Left ventricle myocardium inferior (tissue), 1 donor: ENCODE measurements at places on chromosomes 13 and 19.

DNA sequence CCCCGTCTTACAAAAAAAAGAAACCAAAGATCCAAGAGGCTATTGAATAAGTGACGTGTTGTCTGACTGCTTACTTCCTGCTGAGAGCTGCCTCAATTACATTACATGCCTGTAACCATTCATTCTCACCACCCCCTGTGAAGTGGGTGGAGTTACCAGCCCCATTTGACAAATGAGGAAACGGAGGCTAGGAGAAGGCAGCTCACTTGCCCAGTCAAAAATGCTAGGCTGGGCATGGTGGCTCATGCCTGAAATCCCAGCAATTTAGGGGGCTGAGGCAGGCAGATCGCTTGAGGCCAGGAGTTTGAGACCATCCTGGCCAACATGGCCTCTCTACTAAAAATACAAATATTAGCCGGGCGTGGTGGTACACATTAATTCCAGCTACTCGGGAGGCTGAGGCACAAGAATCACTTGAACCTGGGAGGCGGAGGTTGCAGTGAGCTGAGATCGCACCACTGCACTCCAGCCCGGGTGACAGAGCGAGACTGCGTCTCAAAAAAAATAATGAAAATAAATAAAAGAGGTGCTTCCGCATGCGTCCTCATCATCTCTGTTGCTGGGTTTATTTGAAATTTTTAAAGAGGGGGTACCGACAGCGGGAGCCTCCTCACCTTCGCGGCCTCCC lies 499 bp downstream of the LSM7 start:
- no peak for DNase-seq

DNA sequence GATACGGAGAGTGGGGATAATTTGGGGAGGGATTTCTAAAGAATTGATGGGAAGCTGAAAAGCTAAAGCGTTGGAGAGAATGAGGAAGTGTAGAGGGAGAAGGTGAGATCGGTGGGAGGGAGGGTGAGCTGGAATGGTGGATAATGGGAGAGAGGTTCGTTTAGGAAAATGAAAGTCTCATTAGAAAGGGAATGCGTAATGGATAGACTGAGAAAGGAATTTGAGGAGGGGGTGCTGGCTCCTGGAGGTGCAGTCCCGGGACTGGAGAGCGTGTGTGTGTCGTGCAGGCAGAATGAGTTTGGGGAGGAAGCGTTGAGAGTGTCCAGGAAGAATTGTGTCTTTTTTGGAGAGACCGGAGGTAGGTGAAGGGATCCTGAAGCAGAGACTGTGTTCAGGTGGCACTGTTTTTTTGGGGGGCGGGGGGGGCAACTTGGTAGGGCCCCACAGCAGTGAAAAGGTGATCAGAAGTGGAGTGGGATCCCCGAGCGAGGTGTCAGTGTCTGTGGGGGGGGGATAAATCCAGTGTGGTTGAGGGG lies 1.4 kb downstream of the ACTN4 start:
- no peak for DNase-seq

- peak; percentile 76 for DNase-seq
Measured at GRCh38 chr19:2129486-2129885, 21.9 kb downstream of the AP3D1 start.

DNA sequence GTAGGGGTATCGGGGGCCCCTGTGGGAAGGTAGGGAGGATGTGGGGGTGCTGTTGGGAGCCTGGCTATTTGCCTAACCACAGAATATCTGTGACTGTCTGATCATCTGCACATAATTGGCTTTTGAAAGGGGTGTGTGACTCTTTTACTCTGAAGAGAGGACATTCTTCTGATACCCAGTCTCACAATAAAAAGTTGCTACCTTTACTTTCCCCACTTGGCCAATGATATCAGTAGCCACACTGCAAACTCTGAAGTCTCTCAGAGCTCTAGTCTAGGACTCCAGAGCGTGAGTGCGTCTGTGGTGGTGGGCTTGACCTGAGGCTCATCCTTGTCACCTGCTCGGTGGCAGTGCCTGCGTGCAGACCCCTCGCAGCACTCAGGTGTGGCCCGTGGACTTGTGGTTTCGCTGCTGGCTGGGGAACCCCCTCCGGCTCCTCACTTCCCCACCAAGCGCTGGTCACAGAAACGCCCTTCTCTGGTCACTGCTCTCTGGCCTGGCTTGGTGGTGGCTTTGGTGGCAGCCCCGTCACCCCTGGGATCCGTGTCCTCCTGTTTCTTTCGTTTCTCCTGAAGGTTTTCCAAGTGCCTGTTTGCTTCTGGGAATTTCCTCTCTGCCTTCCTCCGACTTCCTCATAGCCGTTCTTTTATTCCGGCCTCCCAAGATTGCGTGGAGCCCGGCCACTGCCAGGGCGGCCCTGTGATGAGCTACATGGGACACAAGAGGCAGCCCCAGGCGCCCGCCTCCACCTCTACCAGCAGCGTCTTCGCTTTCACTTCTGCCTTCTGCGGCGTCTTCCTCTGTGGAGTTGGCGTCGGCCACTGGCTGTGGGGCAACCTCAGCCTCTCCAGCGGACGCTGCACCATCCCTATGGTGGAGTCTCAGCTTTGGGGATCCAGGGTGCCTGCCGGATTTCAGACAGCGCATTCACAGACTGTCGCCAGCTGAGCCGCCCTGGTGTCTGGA lies 78.0 kb downstream of the ATP11A start:
- DNase-seq: peak; percentile 51

DNA sequence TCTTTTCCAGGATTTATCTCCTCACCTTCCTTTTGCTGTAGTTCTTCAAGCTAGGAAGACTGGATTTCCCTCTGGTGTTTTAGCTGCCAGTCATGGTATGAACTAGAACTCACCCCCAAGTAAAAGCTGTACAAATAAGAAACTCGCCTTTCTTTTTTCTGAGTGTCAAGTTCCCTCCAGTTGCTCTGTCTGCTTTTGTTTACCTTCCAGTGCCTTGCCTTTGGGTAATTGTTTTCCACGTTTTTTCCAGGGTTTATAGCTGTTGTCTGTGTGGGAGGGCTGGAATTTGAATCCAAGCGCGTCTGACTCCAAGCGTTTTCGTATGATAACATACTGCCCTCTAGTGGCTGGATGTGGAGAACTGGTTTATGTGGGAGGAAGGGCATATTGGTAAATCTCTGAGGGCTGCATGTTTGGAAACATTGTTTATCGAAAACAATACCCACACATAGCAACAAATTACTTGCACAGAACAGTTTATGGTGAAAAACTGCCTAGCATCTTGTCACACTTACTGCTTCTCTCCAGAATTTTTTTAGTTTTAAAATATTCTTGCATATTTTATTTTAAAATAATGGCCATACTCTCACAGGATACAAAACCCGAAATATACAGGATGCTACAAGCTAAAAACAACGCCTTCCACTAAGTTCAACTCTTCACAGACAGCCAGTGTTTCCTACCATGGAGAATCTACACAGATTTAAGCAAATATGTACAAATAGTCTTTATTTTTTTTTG lies 19.2 kb downstream of the RCN3 start:
- no peak for DNase-seq

GRCh38 chr13:92739306-92739818 lies 487.2 kb upstream of the GPC6 start:
- no peak for DNase-seq

DNA sequence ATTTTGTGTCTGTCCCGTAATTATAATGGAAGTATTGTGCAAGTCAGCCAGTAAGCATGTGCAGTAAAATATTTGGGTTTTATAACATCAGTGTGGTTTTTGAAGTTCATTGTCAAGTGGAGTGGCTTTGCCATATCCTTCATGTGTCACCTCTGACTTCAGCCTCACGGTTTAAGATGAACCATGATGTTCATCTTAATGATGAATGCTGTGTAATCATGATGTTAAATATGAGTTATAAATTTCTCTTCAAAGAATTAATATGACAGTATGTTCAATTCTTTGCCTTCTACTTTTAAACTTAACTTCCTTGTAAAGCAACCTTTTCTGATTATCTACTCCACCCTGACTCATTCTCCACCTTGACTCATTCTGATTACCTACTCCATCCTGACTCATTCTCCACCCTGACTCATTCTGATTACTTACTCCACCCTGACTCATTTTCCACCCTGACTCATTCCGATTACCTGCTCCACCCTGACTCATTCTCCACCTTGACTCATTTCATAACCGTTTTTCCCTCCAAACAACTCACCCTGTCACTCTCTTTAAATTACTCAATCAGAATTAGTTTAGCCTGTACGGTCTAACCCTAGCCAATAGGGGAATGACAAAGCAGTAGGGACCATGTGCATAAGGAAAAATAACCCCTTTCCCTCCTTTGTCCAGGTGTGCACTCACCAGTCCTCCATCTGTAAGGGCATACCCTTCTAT lies 50.3 kb upstream of the ANKRD10 start:
- no peak for DNase-seq

DNA sequence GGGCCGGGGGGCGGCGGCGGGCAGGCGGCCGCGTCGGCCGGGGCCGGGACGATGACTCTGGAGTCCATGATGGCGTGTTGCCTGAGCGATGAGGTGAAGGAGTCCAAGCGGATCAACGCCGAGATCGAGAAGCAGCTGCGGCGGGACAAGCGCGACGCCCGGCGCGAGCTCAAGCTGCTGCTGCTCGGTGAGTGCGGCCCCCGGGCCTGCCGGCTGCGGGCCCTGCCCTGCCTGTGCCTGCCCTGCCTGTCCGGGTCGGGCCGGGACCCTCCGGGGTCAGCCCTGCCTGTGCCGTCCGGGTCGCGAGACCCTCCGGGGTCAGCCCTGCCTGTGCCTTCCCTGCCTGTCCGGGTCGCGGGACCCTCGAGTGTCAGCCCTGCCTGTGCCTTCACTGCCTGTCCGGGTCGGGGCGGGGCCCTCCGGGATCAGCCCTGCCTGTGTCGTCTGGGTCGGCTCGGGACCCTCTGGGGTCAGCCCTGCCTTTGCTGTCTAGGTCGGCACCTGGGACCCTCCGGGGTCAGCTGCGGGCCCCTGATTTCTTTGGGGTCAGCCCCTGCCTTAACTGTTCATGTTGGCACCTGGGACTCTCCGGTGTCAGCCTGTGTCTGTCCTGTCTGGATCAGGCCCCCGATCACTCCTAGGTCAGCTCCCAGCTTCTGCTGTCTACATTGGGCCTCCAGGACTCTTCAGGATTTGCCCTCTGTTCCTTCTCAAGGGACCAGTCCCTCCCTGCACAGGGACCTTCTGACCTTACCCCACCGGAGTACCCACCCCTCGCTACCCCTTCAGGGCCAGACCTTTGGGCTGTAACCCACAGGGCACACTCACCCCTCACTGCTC lies 659 bp downstream of the GNA11 start:
- no peak for DNase-seq

DNA sequence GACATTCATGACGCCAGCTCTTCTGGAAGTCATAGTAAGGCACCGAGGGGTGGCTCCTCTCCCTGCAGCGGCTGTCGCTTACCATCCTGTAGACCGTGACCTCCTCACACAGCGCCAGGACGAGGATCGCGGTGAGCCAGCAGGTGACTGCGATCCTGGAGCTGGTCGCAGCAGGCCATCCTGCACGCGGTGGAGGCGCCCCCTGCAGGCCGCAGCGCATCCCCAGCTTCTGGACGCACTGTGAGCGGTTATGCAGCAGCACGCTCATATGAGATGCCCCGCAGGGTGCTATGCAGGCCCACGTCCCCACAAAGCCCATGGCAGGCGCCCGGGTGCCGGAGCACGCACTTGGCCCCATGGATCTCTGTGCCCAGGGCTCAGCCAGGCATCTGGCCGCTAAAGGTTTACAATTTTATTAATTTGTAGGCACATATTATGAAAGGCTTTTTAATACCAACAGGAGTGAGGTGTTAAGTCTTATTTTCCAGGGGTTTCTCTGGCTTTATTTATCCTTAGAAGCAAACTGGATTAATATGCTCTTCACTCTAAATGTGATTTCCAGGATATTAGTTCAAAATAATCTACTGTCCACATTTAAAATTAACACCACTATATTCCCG lies 35.6 kb upstream of the PSPC1 start:
- DNase-seq: peak; percentile 32

DNA sequence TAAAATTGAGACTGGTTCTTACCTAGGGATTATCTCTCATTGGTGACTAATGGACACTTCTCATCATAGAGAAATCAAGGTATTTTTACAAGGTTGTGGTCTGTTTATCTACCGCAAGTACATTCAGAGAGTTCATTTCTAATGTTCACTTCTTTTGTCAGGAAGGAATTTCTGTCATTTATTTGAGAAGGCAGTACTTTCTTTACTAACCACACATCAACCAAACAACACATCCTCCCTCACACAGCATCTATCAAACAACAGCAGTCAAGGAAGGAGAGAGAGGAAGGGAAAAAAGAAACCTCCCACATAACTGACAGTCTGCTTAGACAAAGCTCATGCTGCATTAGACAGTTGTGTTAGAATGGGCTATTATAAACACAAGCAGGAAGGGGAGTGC lies 182.3 kb upstream of the KLF12 start:
- DNase-seq: no peak

GRCh38 chr19:27746691-27747380 lies 1466.1 kb downstream of the UQCRFS1 start:
- DNase-seq: peak; percentile 46

DNA sequence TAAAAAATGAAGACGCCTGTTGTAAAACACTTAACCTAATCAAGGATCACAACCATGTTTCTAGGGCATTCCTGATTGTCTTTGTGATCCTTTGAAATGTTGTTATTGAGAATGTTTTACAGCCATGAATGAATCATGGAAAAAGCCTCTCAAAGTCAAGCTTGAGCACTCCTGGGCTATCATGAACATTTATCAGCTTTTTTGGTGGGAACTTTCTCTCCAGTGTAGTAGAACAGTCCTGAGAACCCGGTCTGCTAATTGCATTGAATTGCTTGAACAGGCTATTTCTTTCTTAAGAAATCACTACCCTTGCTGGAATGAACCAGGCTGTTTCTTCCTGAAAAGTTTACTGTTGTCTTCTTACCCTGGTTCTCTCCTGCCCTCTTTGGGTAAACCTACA lies 516.5 kb downstream of the FGF9 start:
- no peak for DNase-seq

- DNase-seq: no peak
Measured at GRCh38 chr13:83168590-83168989, 713.7 kb downstream of the SLITRK1 start.

- no peak for DNase-seq
Measured at GRCh38 chr13:98493042-98493712, 83.7 kb downstream of the STK24 start.

DNA sequence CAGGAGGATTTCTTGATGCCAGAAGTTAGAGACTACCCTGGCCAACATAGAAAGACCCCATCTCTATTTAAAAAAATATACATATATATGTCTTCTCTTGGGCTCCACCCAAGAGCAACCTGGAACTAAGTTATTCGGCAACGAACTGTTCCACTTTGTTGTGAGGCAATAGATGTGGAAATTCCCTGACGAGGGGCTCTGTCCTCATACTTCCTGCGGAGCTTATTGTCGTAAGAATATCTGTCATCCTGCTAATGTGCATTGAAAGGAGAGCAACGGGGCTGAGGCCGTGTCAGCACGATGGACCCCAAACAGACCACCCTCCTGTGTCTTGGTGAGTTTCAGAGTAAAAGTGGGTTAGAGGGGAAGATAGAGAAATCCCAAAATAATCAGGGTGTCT lies at the start of gene FCAR:
Gene FCAR, plus strand, starts transcription at position 246 of the 400 bp plus-strand sequence. Its CDS starts 55 bp downstream, at position 301.
- DNase-seq: no peak
